ENCODE measurements at places on chromosomes 1 and 21. TPM values are rescaled to one million over a fixed set of nuclear protein-coding genes. Genes with fewer than 3 reads are reported as not detected.
A peak's percentile ranks its signal among the peaks of the same experiment; 100 is the strongest.

GRCh38 chr1:214199585-214199984 lies 81.4 kb upstream of the SMYD2 start:
- H3K4me1 ChIP-seq: no peaks in the 10 kb centered on the region
- no peak overlapping the region for H3K4me3 ChIP-seq
- H3K27ac ChIP-seq: no peak overlapping the region

Gene IL6R
- total RNA-seq: 40.2 TPM

- no peaks in the 10 kb centered on the region for H3K36me3 ChIP-seq
- no peak overlapping the region for H3K27ac ChIP-seq
- no peak overlapping the region for H3K4me3 ChIP-seq
- DNase-seq: no peak
- no peaks in the 10 kb centered on the region for H3K27me3 ChIP-seq
- H3K4me1 ChIP-seq: no peaks in the 10 kb centered on the region
Observed at GRCh38 chr1:46812065-46812963, 13.5 kb downstream of the CYP4B1 start.

GRCh38 chr1:176205332-176205914 lies 1.7 kb downstream of the COP1 start:
- peak overlapping the region; percentile 86 for H3K27ac ChIP-seq
- H3K4me1 ChIP-seq: peaks cover 37% of the 10 kb centered on the region
- no peak for DNase-seq
- H3K36me3 ChIP-seq: no peaks in the 10 kb centered on the region

DNA sequence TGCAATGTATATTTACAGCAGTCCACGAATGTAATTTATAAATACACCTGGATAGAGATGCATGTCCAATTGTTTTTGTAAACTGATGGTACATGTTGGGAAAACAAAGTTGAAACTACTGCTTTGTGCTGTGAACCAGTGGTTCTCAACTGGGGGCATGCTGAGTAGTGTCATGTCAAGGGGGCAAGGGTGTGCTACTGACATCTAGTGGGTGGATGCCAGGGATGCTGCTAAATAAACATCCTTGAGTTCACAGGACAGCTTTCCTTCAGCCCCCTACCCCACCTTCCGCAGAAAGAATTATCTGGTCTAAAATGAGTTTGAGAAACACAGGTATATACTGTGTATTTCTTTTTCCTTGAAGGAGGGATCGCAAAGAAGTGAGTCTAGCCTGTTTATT lies 95.9 kb downstream of the RASAL2 start:
- H3K4me1 ChIP-seq: no peaks in the 10 kb centered on the region
- no peak overlapping the region for H3K27ac ChIP-seq
- no peak overlapping the region for H3K4me3 ChIP-seq
- no peaks in the 10 kb centered on the region for H3K27me3 ChIP-seq
- no peaks in the 10 kb centered on the region for H3K36me3 ChIP-seq

GRCh38 chr1:109687641-109688499 lies at the start of gene GSTM1:
TSS of gene GSTM1 (plus strand) at chr1:109687817. CDS start at chr1:109687874, 57 bp downstream.
- H3K4me3 ChIP-seq: no peak within 1 kb of the TSS
- H3K27ac ChIP-seq: no peak within 1 kb of the TSS
- peak; percentile 90 for DNase-seq
- H3K36me3 ChIP-seq: no peaks in the 10 kb centered on the region
- H3K4me1 ChIP-seq: no peaks in the 10 kb centered on the region

GRCh38 chr1:203283597-203283996 lies 21.7 kb upstream of the BTG2 start:
- H3K4me3 ChIP-seq: no peak overlapping the region
- H3K4me1 ChIP-seq: peaks cover 63% of the 10 kb centered on the region
- H3K27ac ChIP-seq: no peak overlapping the region
- no peaks in the 10 kb centered on the region for H3K27me3 ChIP-seq
- DNase-seq: no peak

- no peak overlapping the region for H3K4me3 ChIP-seq
- DNase-seq: no peak
- H3K36me3 ChIP-seq: no peaks in the 10 kb centered on the region
Observed at GRCh38 chr21:23694390-23694789, 1912.9 kb downstream of the MRPL39 start.

DNA sequence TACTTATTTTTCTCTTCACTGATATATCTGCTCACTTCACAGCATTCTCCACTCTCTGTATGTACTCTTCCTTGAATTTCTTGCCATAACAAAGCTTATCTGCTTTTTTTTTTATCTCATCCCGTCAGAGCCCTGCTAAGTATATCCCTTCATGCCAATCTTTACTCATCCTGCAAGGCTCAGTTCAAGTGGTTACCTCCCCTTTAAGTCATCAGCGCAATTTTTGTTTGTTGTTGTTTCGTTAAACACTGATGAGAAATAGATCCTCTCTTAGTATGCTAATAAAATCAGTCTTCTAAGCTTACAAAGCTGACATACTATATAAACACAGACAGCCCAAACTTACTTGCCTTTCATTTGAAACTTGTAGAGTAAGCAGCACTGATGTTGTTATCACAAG lies 17.8 kb downstream of the COL24A1 start:
- H3K27me3 ChIP-seq: no peaks in the 10 kb centered on the region
- H3K36me3 ChIP-seq: no peaks in the 10 kb centered on the region
- no peaks in the 10 kb centered on the region for H3K4me1 ChIP-seq
- DNase-seq: no peak

DNA sequence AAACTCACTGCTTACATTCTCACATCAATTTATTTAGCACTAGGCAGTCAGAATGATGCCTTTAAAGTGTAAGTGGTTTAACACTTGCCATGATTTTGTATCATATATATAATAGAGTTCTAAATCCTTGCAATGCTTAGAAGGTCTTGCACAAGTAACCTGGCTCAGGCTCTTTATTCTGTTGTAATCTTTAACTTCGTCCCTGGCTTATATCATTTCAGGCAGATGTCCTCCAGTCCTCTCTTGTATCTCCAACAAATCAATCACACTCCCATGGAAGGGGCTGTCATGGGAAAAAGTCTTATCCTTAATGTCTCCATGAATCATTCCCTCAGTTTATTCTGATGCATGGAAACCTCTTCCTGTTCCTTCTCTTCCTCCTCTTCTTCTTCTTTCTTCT lies 841.6 kb upstream of the B3GALT2 start:
- no peaks in the 10 kb centered on the region for H3K27me3 ChIP-seq
- DNase-seq: no peak
- no peak overlapping the region for H3K4me3 ChIP-seq
- H3K27ac ChIP-seq: no peak overlapping the region
- H3K4me1 ChIP-seq: peaks cover 3% of the 10 kb centered on the region
- H3K36me3 ChIP-seq: no peaks in the 10 kb centered on the region

GRCh38 chr1:225866981-225867380 lies 15.2 kb downstream of the TMEM63A start:
- no peaks in the 10 kb centered on the region for H3K4me1 ChIP-seq
- H3K4me3 ChIP-seq: no peak overlapping the region
- no peak for DNase-seq
- no peak overlapping the region for H3K27ac ChIP-seq
- H3K36me3 ChIP-seq: peaks cover 28% of the 10 kb centered on the region
- H3K27me3 ChIP-seq: no peaks in the 10 kb centered on the region

Gene CFHR1
- not detected for total RNA-seq

- peak overlapping the region; percentile 5 for H3K4me3 ChIP-seq
- H3K27ac ChIP-seq: no peak overlapping the region
- DNase-seq: no peak
- H3K4me1 ChIP-seq: peaks cover 23% of the 10 kb centered on the region
Observed at GRCh38 chr1:203428981-203429599, 46.5 kb upstream of the PRELP start.

Gene TAF13
- total RNA-seq: 37.8 TPM

Gene SERINC2
- total RNA-seq: 0.71 TPM

Gene VANGL2
- total RNA-seq: 3.4 TPM

DNA sequence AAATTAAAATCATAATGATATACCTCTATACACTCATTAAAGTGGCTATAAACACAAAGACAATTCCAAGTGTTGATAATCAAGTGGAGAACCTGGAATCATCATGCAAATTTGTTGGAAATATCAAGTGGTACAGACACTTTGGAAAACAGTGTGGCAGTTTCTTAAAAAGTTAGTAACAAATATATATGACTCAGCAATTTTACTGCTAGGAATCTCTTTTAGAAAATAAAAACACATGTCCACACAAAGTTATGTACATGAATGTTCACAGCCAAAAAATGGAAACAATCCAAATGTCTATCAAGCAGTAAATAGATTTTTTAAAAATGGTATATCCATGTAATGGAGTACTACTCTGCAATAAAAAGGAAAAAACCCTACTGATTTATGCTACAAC lies 375.6 kb downstream of the HLX start:
- no peak overlapping the region for H3K4me3 ChIP-seq
- no peak for DNase-seq
- no peak overlapping the region for H3K27ac ChIP-seq
- no peaks in the 10 kb centered on the region for H3K4me1 ChIP-seq
- H3K27me3 ChIP-seq: no peaks in the 10 kb centered on the region
- H3K36me3 ChIP-seq: no peaks in the 10 kb centered on the region

DNA sequence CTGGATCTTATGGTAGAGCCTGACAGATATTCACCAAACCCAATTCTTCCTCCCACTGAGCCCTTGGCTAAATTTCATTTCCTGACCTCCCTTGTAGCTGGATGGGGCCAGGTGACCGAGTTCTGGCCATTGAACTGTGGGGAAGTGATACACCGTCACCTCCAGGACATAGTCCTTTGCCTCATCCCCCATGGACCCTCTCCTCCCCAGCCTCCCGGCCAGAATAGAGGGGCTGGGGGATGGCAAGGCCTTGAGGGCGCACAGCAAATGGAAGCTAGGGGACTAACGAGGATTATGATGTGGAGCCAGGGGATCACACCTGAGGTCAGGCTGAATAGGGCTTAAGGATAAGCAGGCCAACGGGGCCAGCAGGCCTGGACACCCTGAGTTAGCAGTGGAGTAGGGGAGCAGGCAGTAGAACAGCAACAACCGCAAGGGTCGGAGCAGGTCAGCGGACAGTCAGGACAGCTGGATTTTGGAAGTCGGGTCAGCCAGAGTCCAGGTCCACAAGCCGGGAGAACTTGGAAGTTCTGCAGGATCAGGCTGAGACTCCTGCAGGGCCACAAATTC lies 15.0 kb downstream of the BATF3 start:
- DNase-seq: no peak
- no peak overlapping the region for H3K27ac ChIP-seq
- no peak overlapping the region for H3K4me3 ChIP-seq
- H3K27me3 ChIP-seq: no peaks in the 10 kb centered on the region

Gene RGSL1
- total RNA-seq: not detected
